ENCODE measurements at places on chromosomes 2 and 18.

DNA sequence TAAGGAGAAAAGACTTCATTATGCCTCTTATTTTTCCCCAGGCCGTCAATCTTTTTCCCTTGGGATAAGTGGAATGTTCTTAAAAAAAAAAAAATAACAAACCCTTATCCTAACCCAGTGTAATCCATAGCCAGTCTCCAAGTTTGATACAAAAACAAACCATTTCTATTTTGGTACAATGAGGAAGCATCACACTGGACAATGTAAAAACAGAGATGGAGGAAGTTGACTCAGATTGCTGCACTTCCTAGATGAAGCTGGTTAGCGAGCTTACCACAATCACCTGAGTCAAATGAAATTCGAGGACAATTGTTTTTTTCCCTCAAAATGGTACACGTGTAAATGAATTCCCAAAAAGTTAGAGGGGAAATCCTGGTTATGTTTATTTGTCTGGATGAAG is 259.7 kb downstream of the TCF4 start:
- DNase-seq: no peak

DNA sequence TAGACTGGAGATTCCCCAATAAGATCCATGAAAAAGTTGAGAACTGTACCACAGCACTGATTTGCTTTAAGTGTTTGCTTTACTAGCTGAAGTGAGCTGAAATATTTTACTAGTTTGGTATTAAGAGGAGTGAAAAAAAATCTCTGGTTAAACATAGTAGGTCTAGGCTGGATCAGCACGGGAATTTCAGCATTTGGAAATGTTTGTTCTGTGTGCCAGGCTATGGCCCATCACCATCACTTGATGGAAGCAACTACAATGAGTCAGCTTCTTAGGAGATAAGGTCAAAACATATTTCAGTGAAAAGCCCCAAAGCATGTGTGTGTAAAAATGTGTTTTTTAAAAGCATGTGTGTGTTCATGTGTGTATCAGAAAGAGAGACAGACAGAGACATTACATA is 131.4 kb upstream of the DNMT3A start:
- DNase-seq: no peak

DNA sequence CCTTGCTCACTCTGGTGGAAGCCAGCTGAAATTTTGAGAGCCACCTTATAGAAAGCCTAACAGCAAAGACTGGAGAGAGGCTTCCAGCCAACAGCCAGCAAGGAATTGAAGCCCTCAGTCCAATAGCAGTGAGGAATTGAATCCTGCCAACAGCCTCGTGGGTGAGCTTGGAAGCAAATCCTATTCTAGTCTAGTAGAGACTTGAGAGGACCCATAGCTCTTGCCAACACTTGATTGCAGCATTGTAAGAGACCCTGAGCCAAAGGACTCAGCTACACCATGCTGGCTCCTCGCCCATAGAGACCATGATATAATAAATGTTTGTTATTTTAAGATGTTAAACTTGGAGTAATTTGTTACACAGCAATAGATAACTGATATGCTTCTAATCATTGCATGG is 403.0 kb upstream of the TNP1 start:
- no peak for DNase-seq

- no peak for DNase-seq
Observed at GRCh38 chr18:2223849-2224248, 347.5 kb downstream of the METTL4 start.

GRCh38 chr2:134642938-134643337 is 75.9 kb downstream of the TMEM163 start:
- DNase-seq: no peak

- DNase-seq: no peak
Observed at GRCh38 chr2:29212009-29212408, 96.8 kb downstream of the CLIP4 start.

GRCh38 chr2:55311444-55311870 is 42.4 kb upstream of the MTIF2 start:
- no peak for DNase-seq

Measured in cortex of kidney (tissue), 1 donor.